Stimulated activated CD4-positive, alpha-beta T cell treated with anti-CD3 and anti-CD28 coated beads, Interleukin-2, amount 100 ng/mL, for 24 hours (primary cell): ENCODE measurements at places on chromosomes 2 and 18.
A peak's percentile ranks its signal among the peaks of the same experiment; 100 is the strongest.

DNA sequence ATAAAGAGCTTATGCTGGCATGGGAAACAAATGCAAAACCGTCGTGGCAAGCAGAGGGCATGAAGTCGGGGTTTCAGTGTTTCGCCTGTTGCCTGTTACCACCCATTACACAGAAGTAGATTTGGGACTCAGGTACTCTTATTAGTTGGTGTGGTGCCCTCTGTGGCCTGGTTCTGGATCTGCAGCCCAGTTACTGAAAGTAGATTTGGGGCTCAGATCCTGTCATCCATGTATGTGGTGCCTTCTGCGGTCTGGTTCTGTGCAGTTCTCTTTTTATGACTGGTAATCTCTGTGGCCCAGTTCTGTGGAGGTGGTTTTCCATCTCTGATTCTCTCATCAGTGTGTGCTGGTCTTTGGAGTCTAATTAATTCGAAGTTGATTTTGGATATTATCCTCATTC is 45.2 kb downstream of the ADNP2 start:
- DNase-seq = peak; percentile 35

GRCh38 chr18:32032609-32033008 is 14.0 kb downstream of the RNF125 start:
- DNase-seq = no peak

DNA sequence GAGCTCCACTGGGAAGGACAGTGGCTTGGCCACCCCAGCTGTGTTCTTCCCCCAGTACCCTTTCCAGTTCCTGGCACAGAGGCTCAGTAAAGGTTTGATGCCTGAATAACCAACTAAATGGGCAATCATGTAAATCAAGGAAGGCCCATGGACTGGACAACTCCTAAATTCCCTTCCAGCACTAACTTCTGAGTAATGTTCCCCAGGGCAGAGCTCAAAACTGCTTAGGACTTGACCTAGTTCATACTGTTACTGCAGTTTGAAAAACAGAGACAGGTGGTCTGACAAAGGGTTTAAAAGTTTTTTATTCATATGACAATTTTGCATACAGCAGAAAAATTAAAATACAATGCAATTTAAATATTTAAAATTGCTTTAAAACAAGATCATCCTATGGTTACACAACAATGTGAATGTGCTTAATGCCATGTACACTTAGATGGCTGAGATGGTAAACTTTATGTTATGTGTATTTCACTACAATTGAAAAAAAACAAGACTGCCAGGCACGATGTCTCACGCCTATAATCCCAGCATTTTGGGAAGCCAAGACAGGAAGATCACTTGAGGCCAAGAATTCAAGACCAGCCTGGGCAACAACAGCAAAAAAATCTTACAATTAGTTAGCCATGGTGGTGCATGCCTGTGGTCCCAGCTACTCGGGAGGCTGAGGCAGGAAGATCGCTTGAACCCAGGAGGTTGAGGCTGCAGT is 26.2 kb downstream of the PCBP1 start:
- DNase-seq = no peak

DNA sequence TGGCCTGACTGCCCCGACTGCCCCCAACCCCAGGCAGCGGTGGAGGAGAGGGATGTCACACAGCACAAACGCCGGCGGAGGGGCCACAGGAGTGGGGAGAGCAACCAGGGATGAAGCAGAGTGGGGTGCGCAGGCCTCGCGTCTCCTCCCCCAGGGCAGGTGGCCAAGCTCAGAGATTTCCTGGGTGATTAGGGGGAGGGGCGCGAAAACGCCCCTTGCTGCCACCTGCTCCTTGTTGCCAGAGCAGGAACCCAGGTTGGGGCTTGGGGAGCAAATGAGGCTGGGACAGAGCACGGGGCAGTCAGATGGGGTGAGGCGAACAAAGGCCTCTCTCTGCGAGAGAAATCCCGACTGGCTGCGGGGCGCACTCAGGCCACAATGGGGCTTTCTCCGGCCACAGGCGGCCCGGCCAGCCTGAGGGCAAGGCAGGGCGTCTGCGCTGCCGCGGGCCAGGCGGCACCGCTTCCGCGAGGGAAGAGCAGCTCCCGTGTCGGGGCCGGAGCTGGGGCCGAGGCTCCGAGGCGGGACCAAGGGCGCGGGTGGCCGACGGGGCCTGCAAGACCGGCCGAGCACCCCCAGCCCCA is 11.5 kb downstream of the TEX44 start:
- no peak for DNase-seq

GRCh38 chr2:128433911-128434550 is 115.4 kb upstream of the HS6ST1 start:
- no peak for DNase-seq

- DNase-seq = no peak
Measured at GRCh38 chr2:34317797-34318196, 718.7 kb upstream of the FAM98A start.

GRCh38 chr18:48663931-48664847 is 125.4 kb downstream of the CTIF start:
- DNase-seq = peak; percentile 67

DNA sequence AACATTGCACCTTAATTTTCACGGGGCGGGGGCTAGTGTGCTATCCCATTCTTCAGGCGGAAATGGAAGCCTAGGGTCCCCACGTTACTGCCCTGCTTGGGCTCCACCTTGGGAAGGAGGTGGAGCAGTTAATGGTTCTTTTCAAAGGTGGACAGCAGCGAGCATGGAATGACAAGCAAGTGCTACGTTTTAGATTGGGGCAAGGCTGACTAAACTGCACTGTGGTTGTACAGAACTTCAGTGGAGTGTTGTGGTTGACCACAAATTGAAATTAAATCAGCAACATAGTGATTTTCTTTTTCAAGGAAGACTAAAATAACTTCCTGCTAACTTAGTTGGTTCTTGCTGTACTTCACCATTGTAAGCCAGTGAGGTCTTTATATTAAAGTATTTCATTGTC is 47.0 kb downstream of the CHRNA1 start:
- peak; percentile 13 for DNase-seq

DNA sequence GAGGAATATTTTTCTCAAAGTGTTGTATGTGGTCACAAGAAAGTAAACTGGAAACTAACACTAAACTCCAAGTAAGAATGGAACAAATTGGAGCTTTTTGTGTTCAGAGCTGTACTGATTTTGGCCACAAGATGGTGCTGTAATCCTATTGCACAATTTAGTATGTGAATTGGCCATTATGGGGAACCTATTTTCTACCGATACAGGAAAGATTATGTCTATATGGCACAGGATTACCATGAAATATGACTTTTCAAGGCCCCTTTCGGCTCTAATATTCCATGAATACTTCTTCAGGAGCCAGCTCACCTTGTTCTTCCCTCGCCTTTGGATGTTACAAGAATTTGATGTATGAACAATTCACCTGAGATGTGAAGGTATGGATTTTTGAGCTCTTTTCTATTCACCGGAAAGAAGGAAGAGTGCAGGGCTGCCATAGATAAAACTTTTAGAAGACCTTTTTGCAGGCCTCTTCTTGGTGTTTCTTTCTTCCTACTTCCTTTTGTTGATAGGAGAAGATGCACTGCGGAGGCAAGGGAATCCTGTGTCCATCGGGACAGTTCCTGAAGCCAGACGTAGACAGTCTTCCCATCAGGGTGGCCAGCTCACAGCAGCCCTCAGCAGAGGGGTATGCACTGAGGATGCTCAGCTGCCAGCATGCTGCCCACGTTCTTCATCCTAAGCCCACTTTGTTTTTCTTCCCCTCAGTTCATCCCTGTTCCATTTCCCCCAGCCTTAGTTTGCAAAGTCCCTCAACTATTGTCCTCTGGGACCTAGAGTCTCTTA is 13.3 kb downstream of the MRPL44 start:
- peak; percentile 42 for DNase-seq

DNA sequence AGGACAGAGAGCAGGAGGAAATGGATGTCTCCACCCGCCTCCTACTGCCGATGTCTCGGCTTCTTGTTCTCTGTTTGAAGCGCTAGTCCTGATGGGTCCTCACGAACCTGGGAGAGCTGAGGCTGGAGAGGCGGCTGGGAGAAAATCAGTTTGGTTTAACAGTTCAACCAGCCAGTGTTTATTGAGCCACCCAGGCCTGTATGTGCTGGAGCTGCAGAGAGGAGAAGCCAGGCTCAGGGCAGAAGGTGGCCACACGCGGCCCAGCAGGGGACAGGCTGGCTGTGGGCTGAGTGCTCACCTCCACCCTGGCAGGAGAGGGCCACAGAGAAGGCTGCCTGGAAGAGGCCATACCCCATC is 202.1 kb downstream of the CYP26B1 start:
- no peak for DNase-seq

DNA sequence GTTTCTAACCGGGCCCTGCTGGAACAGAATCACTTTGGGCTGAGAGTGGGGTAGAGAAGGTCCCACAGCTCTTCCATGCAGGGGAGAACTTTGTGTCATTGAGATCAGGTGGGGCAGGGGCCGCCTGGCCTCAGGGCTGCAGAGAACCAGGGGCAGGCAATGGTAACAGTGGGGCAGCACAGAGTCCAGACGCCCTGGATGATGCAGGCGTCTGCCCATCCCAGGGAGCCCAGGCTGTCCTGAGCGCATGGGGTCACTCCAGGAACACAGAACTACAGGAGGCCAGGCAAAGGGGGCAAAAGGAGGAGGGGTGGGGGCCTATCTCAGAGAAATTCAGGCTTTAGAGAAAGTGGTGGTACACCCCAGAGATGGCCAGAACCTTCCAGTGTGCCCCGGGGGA is 121.3 kb downstream of the NDUFA10 start:
- DNase-seq = no peak

DNA sequence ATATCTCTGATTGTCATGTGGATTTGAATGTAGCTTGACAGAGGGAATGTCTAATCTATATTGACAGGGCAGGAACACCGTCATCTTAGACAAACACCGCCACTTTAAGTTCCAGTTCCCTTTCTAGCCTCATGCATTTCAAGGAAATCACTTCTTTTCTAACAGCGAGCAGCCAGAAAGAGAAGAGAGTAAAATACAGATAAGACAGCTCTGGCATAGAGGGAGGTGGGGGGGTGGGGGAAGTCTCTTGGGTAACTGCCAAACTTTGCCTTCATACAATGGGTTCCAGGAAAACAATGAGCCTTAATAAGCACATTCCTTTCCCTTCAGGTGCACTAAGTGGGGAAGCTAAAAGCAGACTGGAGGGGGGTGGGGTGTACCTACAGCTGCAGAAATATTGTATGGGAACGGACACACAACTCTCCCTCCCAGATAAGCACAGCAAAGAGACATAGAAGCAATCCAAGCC is 37.2 kb downstream of the CASP10 start:
- DNase-seq = no peak

- no peak for DNase-seq
Measured at GRCh38 chr2:239113171-239113570, 265.3 kb downstream of the TWIST2 start.

DNA sequence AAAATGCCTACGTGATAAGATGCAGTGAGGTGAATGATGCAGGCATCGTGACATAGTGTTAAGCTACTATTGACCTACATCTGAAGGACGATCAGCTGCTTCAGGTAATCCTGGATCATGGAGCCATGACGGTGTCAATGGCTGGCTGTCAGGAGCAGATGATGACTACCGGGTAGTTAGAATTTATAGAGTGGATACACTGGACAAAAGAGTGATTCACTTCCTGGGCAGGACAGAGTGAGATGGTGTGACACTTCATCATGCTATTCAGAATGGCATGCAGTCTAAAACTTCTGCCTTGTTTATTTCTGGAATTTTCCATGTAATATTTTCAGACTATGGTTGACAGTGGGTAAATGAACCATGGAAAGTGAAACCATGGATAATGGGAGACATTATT is 29.5 kb downstream of the METTL8 start:
- DNase-seq = no peak

GRCh38 chr2:41782306-41783158 is 265.3 kb upstream of the PKDCC start:
- peak; percentile 33 for DNase-seq

DNA sequence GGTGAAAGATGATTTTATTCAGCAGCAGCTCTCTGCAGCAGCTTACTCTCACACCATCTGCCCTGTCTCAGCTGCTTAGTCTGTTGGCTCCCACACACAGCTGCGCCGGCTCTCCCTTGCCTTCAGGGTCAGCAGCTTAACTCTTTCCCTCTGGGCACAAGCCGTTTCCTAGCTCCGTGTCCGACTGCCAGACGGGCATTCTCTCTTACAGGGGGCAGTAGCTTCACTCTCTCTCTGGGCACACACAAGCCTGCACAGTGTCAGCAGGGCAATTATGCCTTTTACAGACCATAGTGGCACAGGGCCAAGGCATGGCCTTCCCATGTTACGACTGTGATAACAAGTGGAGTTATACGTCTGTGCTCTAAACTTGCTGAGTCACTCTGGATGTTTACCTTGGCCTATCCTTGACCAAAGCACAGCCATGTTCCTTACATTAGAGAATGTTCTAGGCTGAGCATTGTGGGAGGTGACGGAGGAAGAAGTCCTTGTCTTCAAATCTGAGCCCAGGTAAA is 31.7 kb downstream of the PCARE start:
- DNase-seq = no peak

- DNase-seq = no peak
Measured at GRCh38 chr2:37795938-37796337, 124.5 kb upstream of the CDC42EP3 start.

DNA sequence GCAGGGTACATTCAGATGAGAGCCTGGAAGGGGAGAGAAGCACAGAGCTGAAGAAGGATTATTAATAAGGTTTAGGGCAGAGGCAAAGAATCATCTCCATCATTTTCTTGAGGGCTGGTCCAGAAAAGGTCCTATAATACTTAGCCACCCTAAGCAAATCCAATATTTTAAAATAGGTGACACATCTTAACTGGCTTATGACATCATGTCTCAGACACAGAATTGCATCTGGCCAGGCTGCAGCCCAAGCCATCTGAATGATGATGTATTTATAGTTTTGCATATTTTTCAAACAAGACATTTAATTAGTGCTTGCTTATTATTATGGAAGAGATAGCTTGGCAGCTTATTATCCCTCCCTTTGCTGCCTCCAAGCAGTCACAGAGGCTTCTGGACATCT is 571.3 kb downstream of the SUCLG1 start:
- DNase-seq = no peak

DNA sequence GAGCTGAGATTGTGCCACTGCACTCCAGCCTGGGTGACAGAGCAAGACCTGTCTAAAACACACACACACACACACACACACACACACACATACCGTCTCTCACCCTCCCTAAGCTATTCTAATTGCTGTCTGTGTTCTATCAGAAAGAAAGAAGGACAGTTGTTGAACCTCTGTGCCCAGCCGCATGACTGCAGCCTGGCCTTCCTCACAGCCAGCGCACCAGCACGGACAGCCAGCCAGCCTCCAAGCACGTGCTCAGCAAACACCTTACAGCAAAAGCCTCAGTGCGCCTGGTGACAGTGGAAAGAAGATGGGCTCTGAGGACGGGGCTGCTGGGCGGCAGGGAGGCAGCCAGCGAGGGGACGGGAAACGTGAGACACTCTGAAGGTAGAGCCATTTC is 58.0 kb downstream of the ZNF516 start:
- no peak for DNase-seq

GRCh38 chr2:222891890-222892289 is 31.1 kb downstream of the ACSL3 start:
- DNase-seq = no peak

GRCh38 chr2:28250006-28250405 is 142.7 kb upstream of the FOSL2 start:
- DNase-seq = no peak

GRCh38 chr2:155389224-155389623 is 690.7 kb downstream of the KCNJ3 start:
- DNase-seq = no peak

- no peak for DNase-seq
Measured at GRCh38 chr2:237682151-237682550, 54.8 kb downstream of the LRRFIP1 start.
